ENCODE measurements at places on chromosomes 5 and 9.

- DNase-seq, result no peak
Observed at GRCh38 chr5:64977779-64978178, 209.0 kb downstream of the CWC27 start.

- DNase-seq, result no peak
Observed at GRCh38 chr9:121299467-121300282, 31.7 kb downstream of the GSN start.

DNA sequence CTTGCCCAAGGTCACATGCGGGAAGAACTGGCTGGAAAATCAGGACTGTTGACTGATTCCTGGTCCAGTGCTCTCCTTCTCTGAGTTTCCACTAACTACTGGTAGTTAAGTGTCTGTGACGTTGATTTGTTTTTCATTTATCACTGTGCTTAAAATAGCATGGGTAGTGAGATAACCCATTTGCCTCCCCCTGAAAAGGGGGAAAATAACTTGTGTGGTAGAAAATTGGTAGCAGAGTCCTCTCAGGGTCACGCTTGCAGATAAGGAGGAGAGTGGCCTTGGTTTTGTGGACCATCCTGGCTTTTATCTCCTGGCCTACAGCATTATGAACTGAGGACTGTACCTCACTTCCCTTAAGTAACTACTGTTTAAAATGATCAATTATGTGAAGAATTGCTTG, 10.9 kb downstream of the FUBP3 start:
- no peak for DNase-seq

GRCh38 chr5:55407059-55407684, 99.4 kb downstream of the MTREX start:
- no peak for DNase-seq
